ENCODE measurements at places on chromosomes 7 and 10. TPM values are rescaled to one million over a fixed set of nuclear protein-coding genes. Genes with fewer than 3 reads are reported as not detected.
A peak's percentile ranks its signal among the peaks of the same experiment; 100 is the strongest.

- no peak overlapping the region for H3K4me3 ChIP-seq
- no peaks in the 10 kb centered on the region for H3K27me3 ChIP-seq
- DNase-seq, result peak; percentile 37
- H3K27ac ChIP-seq, result no peak overlapping the region
Observed at GRCh38 chr7:156504687-156505545, 135.7 kb upstream of the RNF32 start.

GRCh38 chr10:90167174-90168064 lies 466.0 kb downstream of the KIF20B start:
- H3K27ac ChIP-seq, result no peak overlapping the region
- H3K36me3 ChIP-seq, result no peaks in the 10 kb centered on the region
- H3K4me1 ChIP-seq, result no peaks in the 10 kb centered on the region
- DNase-seq, result no peak
- H3K4me3 ChIP-seq, result no peak overlapping the region

GRCh38 chr10:77251297-77252013 lies 386.2 kb downstream of the KCNMA1 start:
- no peaks in the 10 kb centered on the region for H3K27me3 ChIP-seq
- DNase-seq, result no peak
- no peaks in the 10 kb centered on the region for H3K36me3 ChIP-seq

DNA sequence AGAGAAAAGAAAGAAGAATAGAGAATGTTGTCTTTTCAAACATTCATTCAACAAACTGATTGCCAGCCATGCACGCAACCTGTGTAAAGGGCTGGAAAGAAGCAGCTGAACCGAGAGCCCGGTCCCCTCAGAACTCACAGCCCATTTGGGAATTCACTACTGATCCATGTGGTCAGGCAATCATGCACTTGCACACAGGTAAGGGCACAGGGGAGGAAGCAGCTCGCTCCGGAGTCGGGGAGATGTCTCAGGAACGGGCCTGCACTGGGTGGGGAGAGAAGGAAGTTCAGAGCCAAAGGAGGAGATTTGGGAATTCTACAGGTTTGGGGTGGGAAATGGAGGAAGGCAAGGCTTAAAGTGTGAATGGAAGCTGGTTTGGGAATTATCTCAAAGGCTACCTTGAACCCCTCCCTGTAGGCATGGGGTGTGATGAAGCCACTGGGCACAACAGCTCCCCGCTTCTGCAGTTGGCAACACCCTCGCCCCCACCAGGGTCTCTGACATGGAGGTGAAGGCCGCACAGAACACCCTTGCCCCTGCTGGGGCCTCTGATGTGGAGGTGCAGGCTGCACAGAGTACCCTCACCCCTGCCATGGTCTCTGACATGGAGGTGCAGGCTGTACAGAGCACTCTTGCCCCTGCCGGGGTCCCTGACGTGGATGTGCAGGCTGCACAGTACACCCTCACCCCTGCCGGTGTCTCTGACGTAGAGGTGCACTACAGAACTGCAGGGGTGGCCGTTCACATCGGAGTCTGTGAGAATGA lies 194.4 kb upstream of the RNF32 start:
- no peaks in the 10 kb centered on the region for H3K27me3 ChIP-seq
- H3K36me3 ChIP-seq, result no peaks in the 10 kb centered on the region
- H3K4me3 ChIP-seq, result no peak overlapping the region

- no peak overlapping the region for H3K4me3 ChIP-seq
- no peak overlapping the region for H3K27ac ChIP-seq
- DNase-seq, result no peak
- H3K27me3 ChIP-seq, result no peaks in the 10 kb centered on the region
Observed at GRCh38 chr7:158061026-158061630, 526.5 kb downstream of the PTPRN2 start.

- no peaks in the 10 kb centered on the region for H3K27me3 ChIP-seq
- H3K4me1 ChIP-seq, result no peaks in the 10 kb centered on the region
- H3K36me3 ChIP-seq, result no peaks in the 10 kb centered on the region
- DNase-seq, result no peak
Observed at GRCh38 chr7:7693881-7694280, 24.5 kb downstream of the RPA3 start.

Gene XRCC2
- total RNA-seq, result 34.0 TPM

Gene TMEM139
- 4.4 TPM for total RNA-seq

All from H1 (cell line).